ENCODE measurements at places on chromosomes 16 and 17.

- DNase-seq = no peak
Measured at GRCh38 chr16:67277999-67278772, 1.1 kb upstream of the PLEKHG4 start.

DNA sequence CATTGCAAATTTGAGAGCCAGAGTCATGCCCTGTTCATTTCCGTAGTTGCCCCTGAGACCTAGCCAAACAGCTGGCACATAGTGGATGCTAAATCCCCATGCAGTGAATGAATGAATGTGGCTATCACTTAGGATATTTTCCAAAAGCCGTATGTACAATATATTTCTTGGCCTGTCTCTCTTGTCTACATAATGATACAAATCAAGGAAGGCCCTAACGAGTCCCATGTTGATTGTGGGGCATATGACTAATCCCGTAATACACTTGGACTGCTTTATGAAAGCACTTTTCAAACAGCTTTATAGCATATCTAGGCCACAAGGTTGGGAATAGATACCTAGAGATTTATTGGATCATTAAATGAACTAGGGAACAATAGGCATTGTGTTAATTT, 478.0 kb downstream of the SLC39A11 start:
- no peak for DNase-seq

GRCh38 chr17:35297666-35298065, 54.8 kb downstream of the SLFN5 start:
- DNase-seq = no peak

DNA sequence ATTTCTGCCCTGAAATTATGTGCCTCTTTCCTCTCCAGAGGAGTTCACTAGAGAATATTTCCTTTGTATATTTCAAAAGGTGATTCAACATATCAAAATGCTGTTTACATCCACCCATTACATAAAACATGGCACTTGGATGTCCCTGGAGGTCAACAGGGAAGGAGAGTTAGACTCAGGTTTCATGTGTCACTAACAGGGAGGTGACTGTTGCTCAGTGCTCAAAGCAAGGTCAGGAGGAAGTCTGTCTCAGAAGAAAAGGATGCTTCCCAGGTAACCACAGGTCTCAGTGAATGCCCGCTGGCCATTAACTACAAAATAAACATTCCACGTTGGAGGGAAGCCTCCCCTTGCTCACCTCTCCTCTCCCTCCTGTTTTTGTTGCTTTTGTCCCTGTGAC, 198.6 kb downstream of the AXIN2 start:
- DNase-seq = no peak

DNA sequence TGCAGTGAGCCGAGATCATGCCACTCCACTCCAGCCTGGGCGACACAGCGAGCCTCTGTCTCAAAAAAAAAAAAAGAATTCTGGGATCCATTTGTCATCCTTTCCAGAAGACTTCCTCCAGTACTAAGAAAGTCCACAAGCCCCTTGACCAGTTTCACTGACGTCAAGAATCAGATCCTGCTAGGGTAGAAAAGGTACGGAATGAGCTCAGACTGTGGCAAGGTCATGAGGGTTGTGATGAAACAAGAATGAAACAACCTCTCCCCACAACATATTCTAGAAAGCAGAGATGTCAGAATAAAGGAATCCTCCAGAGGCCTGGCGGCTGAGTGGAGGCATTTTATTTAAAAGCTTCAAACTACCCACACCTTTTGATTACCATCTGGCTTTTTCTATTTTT, 29.9 kb downstream of the TRAF4 start:
- no peak for DNase-seq

DNA sequence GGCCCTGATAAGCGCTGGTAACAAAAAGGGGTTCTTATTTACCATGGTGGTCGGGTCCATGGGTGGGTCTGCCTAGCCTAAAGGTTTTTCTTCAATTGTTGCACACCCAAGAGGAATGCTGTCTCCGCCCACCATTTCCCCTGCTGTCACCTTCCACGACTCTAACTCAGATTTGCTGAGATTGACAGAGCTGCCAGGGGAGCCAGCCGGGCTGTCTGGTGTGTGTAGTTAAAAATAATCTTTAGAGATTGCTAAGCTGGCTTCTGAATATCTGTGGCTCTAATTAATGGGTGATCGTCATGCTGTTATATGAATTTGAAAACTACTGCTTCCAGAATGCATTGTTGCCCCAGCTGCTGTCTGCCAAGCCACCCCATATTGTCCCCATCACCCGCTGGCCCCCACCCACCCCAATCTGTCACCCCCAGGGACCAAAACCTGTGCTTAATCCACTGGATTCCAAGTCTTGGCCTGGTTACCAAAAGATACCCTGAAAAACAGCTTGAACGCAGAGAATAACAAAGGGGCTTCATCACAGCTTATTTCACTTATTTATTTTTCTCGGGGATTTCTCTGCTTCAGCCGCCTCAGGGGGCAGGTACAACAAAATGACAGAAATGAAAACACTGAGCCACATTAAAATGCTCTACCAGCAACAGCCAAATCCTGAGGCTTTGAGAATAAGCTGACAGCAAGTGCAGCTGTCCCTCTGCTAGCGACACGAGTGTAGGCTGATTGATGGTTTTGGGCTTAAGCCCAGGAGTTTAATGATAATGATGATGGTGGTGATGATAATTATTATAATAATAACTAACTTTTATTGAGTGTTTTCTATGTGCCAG, 46.1 kb upstream of the NLK start:
- no peak for DNase-seq

GRCh38 chr17:2083613-2084035, 28.7 kb downstream of the HIC1 start:
- no peak for DNase-seq

GRCh38 chr16:85369741-85370528, 243.2 kb upstream of the GSE1 start:
- DNase-seq = no peak

DNA sequence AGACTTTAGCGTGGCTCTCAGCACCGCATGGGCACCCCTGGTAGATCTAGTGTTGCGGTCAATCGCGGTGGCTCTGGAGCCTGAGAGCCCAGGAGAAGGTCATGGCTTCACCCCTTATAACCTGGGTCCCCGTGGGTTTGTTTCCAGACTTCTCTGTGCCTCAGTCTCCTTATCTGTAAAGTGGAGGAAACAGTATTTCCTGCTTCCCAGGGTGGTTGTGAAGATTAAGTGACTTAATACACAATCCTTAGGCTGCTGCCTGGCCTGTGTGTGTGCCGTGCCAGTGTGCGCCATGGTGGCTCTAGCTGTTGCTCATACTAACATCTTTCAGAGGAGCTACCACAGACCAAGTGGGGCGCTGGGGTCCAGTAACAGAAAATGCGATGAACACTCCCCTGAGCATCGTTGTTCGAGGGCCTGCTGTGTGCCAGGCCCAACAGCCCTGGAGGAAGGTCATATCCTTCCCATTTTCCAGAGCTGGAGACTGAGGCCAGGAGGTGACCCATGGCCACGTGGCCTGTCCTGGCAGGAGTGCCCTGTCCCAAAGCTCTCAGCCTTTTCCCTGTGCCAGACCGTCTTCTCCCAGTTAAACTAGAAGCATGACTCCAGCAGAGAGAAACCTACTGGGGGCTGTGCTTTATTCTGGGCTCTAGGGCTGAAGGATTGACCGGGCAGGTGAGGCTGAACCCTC, 70.1 kb downstream of the CMIP start:
- no peak for DNase-seq

DNA sequence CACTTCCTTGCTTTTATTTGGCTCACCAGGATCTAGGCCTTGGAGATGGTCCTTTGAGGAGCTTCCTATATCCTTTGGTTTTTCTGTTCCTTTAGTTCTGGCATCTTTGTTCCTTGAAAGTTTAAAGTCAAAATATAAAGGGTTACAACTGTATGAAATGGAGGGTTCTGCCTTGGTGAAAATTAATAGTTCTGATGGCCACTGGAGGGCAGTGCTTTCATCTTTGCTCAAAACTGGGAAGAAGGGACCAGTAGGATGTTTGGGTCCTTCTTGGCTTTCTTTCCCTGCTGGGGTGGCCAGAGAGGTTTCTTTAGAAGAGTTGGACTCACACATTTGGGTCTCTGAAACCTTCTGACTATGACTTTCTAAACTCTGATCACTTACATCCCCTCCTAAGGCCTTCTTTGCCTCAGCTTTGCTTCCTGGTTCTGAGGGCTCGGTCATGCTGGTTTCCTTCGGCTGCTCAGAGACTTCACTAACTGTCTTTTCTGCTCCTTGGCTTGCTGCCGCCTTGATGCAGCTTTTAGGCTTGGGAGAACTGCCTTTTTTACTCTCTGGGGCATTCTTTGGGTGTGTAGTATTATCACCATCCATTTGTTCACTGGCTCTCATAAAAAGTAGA, 10.9 kb upstream of the ITGA2B start:
- no peak for DNase-seq

DNA sequence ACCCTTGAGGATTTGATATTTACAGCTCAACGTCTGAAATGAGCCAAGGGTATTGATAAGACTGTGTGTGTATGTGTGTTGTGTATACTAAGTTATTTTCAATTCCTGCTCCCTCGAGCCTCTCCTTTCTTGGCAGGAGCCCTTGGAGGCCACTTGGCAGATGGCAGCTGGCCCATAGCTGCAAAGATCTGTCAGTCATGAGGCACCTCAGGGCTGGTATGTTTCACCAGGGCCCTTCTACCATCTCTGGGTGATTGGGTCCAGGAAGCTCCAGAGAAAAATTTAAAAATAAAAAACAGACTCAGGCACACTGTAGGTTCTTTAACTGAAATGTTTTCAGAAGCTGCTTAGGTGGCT, 355.7 kb downstream of the HAPSTR1 start:
- no peak for DNase-seq

DNA sequence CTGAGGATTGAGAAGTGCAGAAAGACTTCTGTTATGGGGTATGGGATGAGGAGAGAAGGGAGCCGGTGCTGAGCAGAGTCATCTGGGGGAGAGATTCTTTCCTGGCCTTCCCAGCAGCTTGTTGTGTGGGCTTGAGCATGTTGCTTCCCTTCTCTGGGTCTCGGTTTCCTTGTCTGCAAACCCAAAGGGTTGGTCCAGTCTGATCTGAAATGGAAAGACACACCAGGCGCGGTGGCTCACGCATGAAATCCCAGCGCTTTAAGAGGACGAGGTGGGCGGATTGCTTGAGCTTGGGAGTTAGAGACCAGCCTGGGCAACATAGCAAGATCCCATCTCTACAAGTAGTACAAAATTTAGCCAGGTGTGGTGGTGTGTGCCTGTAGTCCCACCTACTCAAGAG, 6.0 kb downstream of the SOCS3 start:
- no peak for DNase-seq

DNA sequence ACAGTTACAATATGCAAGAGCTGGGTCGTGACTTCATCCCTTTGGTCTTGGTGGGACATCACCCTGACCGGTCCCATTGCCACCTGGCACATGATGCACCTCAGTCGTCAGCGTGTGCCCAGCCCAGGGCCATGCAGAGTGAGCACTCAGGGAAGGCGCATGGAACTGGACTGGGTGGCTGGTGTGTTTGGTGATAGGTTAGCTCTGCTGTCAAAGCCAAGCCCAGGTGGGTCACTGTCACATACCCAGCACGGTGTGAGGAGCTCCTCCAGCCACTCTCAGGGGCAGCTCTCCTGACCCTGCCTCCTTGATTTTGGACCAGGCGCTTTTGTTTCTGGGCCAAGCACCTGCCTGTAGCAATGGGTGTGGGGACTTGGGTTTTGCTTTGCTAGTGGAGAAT, 180.9 kb downstream of the RAB11FIP4 start:
- no peak for DNase-seq

DNA sequence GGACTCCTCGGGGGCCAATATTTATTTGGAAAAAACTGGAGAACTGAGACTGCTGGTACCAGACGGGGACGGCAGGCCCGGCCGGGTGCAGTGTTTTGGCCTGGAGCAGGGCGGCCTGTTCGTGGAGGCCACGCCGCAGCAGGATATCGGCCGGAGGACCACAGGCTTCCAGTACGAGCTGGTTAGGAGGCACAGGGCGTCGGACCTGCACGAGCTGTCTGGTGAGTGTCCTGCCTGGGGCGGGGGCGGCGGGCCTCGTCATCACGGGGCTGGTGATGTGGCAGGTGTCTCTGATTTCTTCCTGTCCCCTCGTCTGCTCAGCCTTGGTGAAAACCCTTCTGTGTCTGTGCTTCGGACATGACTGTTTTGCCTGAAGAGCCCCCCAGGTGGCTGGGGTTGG, 5.7 kb downstream of the METRNL start:
- no peak for DNase-seq

- DNase-seq = no peak
Measured at GRCh38 chr17:64460955-64461354, 12.0 kb downstream of the MILR1 start.

DNA sequence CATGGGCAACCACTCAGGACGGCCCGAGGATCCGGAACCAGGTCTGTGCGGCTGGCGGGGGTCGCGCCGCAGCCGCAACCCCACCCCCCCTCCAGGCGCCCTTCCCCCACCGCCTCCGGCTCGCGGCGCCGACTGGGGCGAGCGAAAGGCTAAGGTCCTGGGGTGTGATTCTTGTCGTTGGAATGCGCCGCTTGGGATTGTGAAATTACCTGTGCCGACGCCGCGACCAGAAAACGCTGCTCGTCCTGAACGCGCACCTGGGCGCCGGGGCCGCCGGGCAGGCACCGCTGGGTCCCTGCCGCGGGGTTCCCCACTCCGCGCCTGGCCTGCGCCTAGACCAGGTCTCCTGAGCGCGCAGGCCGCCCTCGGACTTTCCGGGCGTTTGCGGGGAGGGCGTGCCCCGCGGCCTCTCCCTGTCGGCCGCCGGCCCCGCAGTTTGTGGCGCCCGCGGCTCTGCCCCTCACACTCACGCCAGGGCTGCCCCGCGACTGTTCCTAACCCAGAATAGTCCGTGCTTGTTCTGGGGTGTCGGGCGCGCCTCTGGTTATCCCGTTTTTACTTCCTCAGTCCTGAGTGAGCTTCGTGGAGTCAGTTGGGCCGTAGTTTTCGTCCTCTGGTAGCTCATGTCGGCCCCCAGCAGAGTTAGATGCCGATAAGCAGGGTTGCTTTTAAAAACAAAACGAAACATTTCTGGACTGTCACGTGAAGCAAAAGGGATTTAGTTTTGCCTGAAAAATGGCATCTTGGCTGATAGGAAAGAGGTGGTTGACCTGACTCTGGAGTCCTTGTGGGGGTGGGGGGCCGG, 147.2 kb downstream of the SPECC1 start:
- no peak for DNase-seq

DNA sequence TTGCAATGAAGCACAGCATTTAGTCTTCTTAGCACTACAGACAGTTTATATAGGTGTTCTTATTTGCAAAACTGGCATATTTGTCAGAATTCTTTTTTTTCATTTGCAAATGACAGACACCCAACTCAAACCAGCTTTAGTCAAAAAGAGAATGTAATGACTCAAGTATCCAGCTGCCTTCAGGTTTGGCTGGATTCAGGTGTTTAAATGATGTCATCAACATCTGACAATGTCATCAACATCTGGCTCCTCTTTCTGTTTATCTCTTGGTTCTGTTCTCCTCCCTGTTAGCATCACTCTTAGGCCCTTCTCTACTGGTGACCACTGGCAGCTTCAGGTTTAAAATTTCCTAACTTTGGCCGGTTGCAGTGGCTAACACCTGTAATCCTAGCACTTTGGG, 18.9 kb downstream of the TMC5 start:
- no peak for DNase-seq

- no peak for DNase-seq
Measured at GRCh38 chr17:42562388-42563142, 617 bp downstream of the COASY start.

- no peak for DNase-seq
Measured at GRCh38 chr17:79627184-79627765, 16.4 kb upstream of the RBFOX3 start.

Measured in iPS DF 6.9 (cell line).